ENCODE measurements at places on chromosomes 7 and 10.

DNA sequence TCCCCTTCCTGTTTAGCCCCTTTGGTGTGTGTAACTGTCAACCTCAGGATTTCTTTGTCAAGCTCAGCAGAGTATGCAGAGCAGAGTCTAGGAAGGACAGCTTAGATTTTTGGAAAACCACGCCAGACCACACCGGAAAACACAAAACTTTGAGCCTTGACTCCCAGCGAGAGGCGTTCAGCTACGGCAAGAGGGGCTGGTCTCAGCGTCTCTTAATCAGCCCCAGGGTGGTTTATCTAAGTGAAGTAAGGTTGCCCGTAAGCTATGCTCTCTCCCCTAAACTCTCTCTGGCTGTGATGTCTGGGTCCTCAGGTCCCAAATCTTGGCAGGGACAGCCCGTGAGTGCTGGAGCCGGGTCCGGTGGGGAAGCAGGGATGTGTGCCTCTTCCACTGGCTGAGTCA, 230.9 kb downstream of the KLF6 start:
- no peak for DNase-seq

DNA sequence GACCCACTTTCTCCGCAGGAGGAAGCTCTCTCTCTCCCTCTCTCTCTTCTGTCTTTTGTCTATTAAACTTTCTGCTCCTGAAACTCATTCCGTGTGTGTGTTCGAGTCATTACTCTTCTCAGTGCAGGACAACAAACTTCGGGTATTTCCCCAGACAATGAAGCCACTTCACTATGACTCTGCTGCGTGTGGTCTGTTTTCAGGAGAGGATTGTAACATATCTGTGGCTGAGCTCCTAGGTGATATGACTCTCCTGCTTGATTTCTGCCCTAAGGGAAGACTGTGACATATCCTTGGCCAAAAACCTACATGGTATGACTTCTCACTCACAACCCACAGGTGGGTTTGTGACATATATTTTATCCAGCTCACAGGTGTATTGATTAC, 39.9 kb upstream of the ZNF107 start:
- DNase-seq: no peak

DNA sequence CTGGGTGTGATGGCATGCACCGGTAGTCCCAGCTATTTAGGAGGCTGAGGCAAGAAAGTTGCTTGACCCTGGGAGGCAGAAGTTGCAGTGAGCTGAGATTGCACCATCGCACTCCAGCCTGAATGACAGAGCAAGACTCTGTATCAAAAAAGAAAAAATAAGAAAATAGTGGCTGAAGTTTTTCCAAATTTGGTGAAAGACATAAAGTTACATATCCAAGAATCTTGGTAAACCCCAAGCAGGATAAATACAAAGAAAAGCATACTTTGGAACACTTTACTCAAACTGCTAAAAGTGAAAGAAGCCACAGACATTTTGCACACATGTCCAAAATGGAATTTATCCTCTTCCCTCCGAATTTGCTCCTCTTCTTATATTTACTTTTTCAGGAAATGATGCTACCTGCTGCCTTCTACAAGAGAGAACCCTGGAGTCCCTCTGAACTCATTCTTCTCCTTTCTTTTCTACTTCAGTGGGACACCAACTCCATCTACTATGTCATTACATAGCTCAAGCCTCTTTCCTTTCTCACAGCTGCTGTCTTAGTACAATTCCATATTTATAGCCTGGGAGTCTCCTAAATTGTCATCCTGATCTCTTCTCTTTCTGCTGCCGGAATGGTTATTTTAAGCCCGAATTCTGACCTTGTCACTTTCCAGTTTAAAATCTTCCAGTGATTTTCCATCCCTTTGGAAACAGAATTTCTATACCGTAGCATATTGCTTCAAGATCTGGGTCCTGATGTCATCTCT, 17.3 kb upstream of the SMNDC1 start:
- no peak for DNase-seq

GRCh38 chr10:133353988-133354605, 3.7 kb downstream of the FUOM start:
- no peak for DNase-seq

DNA sequence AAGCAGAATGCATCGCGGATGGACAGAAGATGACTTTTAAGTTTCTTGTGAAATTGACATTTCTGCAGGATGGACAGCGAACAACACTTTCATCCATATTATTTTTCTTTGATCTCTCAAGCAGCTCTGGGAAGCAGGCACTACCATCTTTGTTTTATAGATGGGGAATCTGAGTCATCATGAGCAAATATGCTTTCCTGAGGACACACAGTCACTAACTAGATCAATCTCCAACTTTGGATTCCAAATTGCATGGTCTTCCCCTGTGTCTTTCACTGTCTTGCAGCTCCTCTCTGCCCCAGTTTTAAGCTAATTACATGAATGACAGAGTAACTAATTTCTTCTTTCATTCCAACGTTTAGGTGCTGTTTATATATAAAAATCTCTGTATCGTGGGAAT, 201.5 kb downstream of the ADAM12 start:
- DNase-seq: no peak

DNA sequence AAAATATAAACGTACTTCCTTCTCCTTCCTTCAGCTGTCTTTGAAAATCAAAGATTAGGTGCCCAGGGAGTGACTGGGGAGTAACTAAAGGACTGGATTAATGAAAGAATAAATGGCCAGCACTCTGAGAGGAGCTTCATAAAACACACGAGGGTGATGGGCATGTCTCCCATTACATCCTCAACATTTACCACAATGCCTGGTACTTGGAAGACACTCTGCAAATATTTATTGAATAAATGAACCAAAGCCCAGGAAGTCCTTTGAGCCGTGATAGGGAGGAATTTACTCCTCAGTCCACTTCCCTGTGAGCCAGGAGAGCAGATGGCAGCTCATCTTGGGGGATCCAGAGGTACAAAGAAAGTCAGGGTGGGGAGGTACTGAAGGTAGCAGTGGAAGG, 96.3 kb downstream of the RAB11FIP2 start:
- no peak for DNase-seq

GRCh38 chr7:12028508-12028907, 182.6 kb upstream of the TMEM106B start:
- no peak for DNase-seq

GRCh38 chr10:13110908-13111307, 10.9 kb downstream of the OPTN start:
- no peak for DNase-seq

DNA sequence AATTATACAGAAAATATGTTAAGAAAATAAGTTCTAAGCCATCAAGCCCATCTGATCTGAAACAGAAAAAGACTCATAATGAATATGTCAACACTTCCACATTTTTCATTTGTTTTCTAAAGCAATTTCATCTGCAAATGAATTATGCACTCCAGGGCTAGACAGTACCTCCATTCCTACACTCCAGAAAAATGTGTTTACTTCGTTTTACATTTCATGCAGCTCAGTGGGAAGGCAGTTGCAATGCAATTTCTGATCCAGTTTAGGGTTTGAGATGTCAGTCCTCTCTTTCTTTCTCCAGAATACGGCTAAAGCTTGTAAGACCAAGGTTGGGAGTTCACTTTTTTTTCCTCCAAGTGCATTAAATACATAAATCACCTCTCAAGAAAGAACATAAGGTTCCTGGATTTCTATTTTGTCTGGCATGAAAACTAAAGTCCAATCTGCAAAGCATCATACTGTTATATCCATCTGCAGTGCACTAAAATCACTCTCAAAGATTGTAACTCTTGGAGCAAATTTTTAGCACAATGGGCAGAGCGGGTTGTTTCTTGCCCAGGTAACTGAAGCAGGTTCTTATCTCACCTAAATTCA, 348.8 kb upstream of the C7orf33 start:
- no peak for DNase-seq

DNA sequence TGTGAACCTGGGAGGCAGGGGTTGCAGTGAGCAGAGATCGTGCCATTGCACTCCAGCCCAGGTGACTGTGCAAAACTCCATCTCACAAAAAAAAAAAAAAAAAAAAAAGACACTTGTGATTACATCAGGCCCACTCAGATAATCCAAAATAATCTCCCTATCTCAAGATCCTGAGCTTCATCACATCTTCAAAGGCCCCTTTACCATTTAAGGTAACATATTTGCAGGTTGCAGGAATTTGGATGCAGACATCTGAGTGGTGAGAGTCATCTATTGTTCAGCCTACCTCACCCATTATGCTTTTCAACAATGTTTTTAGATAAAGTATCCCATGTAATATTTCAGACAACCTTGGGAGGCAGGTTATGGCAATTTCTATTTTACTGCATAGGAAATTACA, 51.4 kb upstream of the EXOC4 start:
- DNase-seq: no peak

GRCh38 chr10:35559416-35559815, 45.7 kb upstream of the GJD4 start:
- no peak for DNase-seq

DNA sequence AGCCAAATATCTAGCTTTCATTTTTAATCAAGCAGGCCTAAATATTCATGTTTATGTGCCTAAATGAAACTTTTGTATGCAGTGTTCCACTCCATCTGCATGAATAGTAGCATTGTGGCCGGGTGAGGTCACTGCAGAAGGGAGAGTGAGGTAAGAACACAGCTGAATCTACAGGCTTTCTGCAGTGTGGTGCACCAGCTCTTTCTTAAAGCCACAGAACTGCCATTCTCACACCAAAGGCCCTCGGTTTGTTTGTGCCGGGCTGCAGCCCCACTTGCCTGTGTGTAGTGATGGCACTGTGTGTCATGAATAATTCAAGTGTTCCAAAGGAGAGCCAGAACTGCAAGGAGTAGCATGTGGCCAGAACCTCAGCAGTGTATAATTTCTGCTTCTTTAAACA, 204.1 kb downstream of the TRIL start:
- no peak for DNase-seq

- no peak for DNase-seq
Measured at GRCh38 chr7:18573410-18574234, 78.1 kb downstream of the HDAC9 start.

Data from body of pancreas (tissue), 4 donors.